Right atrium auricular region (tissue), 2 donors: ENCODE measurements at places on chromosomes 11 and 22. TPM values are rescaled to one million over a fixed set of nuclear protein-coding genes. Genes with fewer than 3 reads are reported as not detected.
A peak's percentile ranks its signal among the peaks of the same experiment; 100 is the strongest.

TEX12 gene
- total RNA-seq: not detected

RFPL3 gene
- not detected for total RNA-seq

MUC5AC gene
- total RNA-seq: not detected

DNA sequence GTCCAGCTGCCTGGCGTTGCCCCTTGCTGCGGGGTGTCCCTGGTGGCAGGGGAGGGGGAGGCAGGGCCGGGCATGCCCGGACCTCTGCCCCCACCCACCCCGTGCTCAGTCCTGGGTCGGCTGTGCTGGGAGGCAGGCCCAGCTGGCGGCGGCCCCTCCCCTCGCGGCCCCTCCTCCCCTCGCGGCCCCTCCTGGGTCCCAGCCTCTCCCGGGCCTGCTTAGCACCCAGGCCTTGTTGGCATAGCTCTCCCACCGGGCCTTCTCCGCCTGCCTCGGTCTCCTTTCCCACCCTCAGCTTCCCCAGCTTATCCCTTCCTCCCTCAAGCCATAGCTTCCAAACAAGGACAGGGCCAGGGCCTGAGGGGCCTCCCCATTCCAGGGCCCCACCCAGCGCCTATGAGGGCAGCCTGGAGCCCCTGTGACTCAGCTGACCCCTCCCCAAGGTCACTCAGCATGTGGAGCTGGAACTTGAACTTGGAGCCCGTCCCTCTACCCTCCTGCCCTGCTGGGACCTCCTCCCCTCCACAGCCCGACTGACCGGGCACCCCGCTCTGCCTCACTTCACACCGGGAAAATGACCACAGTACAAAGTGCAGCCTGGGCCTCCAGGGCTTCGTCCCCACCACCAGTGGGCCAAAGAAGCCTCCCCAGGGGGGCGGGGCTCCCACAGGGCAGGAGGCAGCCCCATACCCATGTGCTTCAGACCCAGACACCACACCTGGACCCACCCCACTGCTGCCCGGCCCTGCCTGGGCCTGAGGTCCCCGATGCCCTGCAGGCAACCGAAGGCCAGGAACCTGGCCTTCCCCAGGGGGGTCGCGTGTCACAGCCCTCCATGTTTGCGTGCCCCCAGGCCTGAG lies 1.2 kb downstream of the EPS8L2 start:
- H3K27me3 ChIP-seq: peaks cover 7% of the 10 kb centered on the region
- peak overlapping the region; percentile 60 for H3K27ac ChIP-seq
- DNase-seq: no peak

DNA sequence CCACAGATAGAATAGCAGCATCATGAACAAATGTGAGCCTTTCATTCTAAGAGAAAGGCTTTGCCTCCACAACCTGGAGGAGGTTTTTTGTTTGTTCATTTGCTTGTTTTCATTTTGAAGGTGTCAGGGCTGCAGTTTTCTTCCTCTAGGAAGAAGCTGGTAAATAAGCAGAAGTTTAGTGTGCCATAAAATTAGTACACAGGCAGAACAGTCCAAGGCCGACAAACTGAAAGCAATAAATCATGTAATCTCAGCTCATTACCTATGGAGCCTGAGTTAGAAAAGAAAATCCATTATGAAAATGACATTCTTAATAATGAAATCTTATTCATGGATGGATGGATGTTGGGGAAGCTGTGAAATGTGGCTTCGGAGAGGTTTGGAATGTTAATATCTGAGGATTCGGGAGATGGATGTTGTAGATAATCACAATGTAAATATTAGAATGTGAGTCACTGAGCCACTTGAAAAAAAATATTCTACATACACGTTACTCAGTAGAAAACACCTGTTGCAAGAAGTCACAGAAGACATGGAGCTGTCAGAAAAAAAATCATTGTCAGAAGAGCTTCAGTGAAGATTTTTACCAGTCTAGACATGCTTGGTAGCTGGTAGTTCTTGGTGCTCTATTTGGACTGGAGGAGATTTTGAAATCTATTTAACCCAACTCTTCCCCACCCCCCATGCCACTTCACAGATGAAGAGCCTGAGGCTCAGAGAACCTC lies 15.0 kb upstream of the ZDHHC13 start:
- no peak for DNase-seq
- no peak overlapping the region for H3K27ac ChIP-seq
- H3K27me3 ChIP-seq: no peaks in the 10 kb centered on the region
- no peak overlapping the region for H3K4me3 ChIP-seq

- H3K27me3 ChIP-seq: no peaks in the 10 kb centered on the region
- no peak overlapping the region for H3K4me3 ChIP-seq
- no peaks in the 10 kb centered on the region for H3K36me3 ChIP-seq
- DNase-seq: no peak
Observed at GRCh38 chr11:72864702-72865655, 50.8 kb downstream of the ATG16L2 start.

- no peaks in the 10 kb centered on the region for H3K27me3 ChIP-seq
- peak; percentile 70 for DNase-seq
- peaks cover 95% of the 10 kb centered on the region for H3K4me1 ChIP-seq
- no peak overlapping the region for H3K4me3 ChIP-seq
- H3K36me3 ChIP-seq: peaks cover 9% of the 10 kb centered on the region
Observed at GRCh38 chr11:12163181-12163941, 53.0 kb downstream of the MICAL2 start.

GRCh38 chr11:128308794-128309193 lies 278.6 kb downstream of the ETS1 start:
- no peaks in the 10 kb centered on the region for H3K4me1 ChIP-seq
- H3K27me3 ChIP-seq: no peaks in the 10 kb centered on the region
- no peak overlapping the region for H3K27ac ChIP-seq
- DNase-seq: no peak

DNA sequence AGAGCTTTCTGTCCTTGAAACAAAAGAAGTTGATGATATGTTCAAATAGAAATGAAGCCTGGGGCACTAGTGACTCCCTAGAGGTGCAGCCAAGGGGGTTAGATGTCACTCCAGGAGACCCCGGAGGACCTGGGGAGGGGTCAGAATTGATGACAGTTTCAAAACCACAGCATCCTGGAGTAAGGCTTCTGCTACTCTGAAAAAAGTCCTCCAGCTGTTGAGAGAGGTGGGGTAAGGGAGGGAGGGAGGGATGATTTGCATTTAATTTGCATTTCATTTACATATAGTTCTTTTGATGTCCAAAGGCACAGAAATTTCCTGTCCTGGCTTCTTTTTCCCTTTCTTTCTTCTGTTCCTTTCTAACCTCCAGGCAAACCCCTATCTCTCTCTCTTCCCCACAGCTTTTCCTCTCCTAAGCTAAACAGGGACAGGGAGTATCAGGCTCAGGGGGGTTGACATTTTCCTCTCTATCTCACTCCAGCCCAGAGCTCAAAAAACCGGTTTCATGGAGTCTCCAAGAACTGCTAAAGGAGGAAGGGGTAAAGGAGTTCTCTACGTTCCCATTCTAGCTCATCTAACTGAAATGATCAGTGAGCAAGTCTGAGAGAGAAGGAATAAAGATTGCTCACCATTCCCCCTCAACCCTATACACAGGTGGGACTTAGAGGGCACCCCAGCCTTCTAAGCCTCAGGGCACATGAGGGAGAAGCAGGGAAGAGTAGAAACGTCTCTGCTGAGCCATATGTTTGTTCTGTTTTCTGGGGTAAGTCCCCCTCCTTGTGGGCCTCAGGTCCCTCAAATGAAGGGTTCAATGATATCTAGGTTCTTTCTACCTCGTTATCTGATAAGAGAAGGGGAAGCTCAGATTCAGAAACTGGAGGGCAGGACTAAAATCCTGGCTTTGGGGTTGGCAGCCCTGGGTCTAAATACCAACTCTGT lies 3.5 kb upstream of the POU2F3 start:
- no peak overlapping the region for H3K27ac ChIP-seq
- H3K4me1 ChIP-seq: peaks cover 8% of the 10 kb centered on the region
- H3K4me3 ChIP-seq: no peak overlapping the region
- no peaks in the 10 kb centered on the region for H3K36me3 ChIP-seq

GRCh38 chr11:34633990-34634693 lies 13.2 kb downstream of the EHF start:
- no peaks in the 10 kb centered on the region for H3K27me3 ChIP-seq
- no peaks in the 10 kb centered on the region for H3K4me1 ChIP-seq
- H3K4me3 ChIP-seq: no peak overlapping the region
- DNase-seq: no peak

GRCh38 chr11:94150704-94151685 lies 22.4 kb downstream of the PANX1 start:
- H3K4me3 ChIP-seq: no peak overlapping the region
- H3K4me1 ChIP-seq: peaks cover 59% of the 10 kb centered on the region
- no peaks in the 10 kb centered on the region for H3K36me3 ChIP-seq
- peak overlapping the region; percentile 65 for H3K27ac ChIP-seq
- H3K27me3 ChIP-seq: no peaks in the 10 kb centered on the region

DNA sequence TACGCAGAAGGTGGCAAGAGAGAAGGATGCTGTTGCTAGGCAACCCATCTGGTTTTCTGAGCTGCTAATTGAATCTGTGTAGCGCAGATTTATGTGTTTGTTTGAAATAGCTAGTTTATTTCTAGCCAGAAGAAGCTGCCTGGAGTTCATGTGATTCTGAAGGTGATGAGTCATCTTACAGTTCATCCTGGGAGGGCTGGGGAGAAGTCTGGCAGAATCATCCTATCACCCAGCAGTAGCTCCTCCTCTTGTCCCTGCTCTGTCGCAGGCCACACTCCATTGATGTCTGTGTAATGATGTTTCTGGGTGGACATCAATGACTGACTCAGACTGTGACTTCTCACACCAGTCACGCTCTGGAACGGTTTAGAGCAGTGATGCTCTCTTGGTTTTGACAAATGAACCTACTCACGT lies 4.8 kb upstream of the FBXO7 start:
- H3K36me3 ChIP-seq: no peaks in the 10 kb centered on the region
- no peak for DNase-seq
- no peak overlapping the region for H3K4me3 ChIP-seq
- peaks cover 10% of the 10 kb centered on the region for H3K4me1 ChIP-seq

GRCh38 chr11:115544422-115544948 lies 40.3 kb upstream of the CADM1 start:
- DNase-seq: no peak
- no peaks in the 10 kb centered on the region for H3K4me1 ChIP-seq
- no peak overlapping the region for H3K4me3 ChIP-seq
- H3K27me3 ChIP-seq: no peaks in the 10 kb centered on the region
- no peak overlapping the region for H3K27ac ChIP-seq
- H3K36me3 ChIP-seq: no peaks in the 10 kb centered on the region

DNA sequence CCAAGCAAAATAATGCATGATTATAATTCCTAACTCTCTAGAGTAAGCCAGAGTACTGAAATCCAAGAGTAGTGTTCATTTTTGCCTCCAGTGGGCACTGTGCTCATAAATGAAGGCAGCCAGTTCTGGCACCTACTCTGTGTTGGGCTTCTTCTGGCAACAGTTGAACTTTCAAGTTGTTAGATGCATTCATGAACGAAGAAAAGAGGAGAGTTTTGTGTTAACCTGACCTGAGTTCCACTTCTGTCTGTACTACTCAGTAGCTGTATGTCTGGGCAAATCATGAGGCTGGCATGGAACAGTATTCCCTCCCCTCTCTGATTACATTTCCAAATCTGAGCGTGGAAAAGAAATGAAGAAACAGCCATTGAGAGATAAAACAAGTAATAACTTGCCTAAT lies 20.3 kb upstream of the TENM4 start:
- no peaks in the 10 kb centered on the region for H3K4me1 ChIP-seq
- no peaks in the 10 kb centered on the region for H3K27me3 ChIP-seq
- no peak for DNase-seq
- no peak overlapping the region for H3K4me3 ChIP-seq
- no peak overlapping the region for H3K27ac ChIP-seq

GRCh38 chr22:49713003-49713402 lies 114.7 kb downstream of the BRD1 start:
- H3K27me3 ChIP-seq: no peaks in the 10 kb centered on the region
- H3K4me3 ChIP-seq: no peak overlapping the region
- H3K4me1 ChIP-seq: no peaks in the 10 kb centered on the region
- no peaks in the 10 kb centered on the region for H3K36me3 ChIP-seq
- no peak for DNase-seq

DNA sequence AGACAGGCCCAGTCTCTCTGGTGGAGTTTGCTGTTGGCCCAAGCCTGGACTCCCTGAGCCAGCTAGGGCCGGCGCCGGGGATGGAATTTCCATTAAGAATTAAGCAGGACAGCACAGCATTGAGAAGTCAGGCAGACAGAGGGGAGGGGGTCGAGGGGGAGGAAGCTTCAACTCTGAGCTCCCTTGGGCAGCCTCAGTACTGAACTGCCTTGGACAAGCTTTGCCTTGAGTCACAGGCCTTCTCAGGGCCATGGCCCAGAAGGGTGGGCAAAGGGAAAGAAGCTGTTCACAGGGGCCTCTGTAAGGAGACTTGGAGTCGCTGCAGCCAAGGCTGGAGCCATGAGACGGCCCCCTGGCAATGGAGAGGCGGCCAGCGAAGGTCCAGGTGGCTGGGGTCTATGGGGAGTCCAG lies 2.6 kb upstream of the INSC start:
- DNase-seq: no peak
- no peak overlapping the region for H3K27ac ChIP-seq
- H3K36me3 ChIP-seq: no peaks in the 10 kb centered on the region

- no peak for DNase-seq
- no peaks in the 10 kb centered on the region for H3K4me1 ChIP-seq
- no peaks in the 10 kb centered on the region for H3K36me3 ChIP-seq
Observed at GRCh38 chr22:19149991-19150390, at the start of gene GSC2. GSC2 (minus strand) TSS chr22:19150292; CDS start chr22:19150283, 9 bp downstream.

DNA sequence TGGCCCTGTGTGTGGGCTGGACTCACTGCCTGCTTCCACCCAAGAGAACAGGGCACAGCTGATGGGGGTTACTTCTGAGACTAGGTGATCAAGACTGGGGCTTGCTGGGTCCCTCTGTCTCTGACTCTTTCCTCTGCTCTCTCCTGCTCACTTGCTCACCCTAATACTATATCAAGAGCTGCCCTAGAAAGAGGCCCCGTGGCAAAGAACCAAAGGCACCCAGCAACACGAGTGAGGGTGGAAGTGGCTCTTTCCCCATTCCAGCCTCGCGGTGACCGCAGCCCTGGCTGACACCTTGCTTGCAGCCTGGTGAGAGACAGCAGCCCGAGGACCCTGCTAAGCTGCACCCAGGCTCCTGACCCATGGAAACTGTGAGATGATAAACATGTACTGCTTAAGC lies 20.7 kb upstream of the NFAM1 start:
- no peaks in the 10 kb centered on the region for H3K27me3 ChIP-seq
- no peaks in the 10 kb centered on the region for H3K4me1 ChIP-seq
- no peak for DNase-seq
- no peak overlapping the region for H3K27ac ChIP-seq
- H3K36me3 ChIP-seq: no peaks in the 10 kb centered on the region

GRCh38 chr22:30304495-30305244 lies 15.4 kb upstream of the CASTOR1 start:
- peaks cover 93% of the 10 kb centered on the region for H3K4me1 ChIP-seq
- H3K27me3 ChIP-seq: no peaks in the 10 kb centered on the region
- H3K4me3 ChIP-seq: no peak overlapping the region
- peaks cover 17% of the 10 kb centered on the region for H3K36me3 ChIP-seq
- peak overlapping the region; percentile 79 for H3K27ac ChIP-seq

- no peak overlapping the region for H3K4me3 ChIP-seq
- H3K27ac ChIP-seq: no peak overlapping the region
- no peak for DNase-seq
- no peaks in the 10 kb centered on the region for H3K36me3 ChIP-seq
Observed at GRCh38 chr11:109547356-109548027, 125.5 kb downstream of the C11orf87 start.
